MG63 (cell line): ENCODE measurements at places on chromosomes 5 and 9. TPM values are rescaled to one million over a fixed set of nuclear protein-coding genes. Genes with fewer than 3 reads are reported as not detected.

Gene TSTD2
- total RNA-seq = 12.0 and 21.6 TPM in 2 replicates

- DNase-seq = no peak
Observed at GRCh38 chr9:131053896-131054295, 42.4 kb upstream of the AIF1L start.

GRCh38 chr9:118670011-118670953 is 699.0 kb downstream of the BRINP1 start:
- DNase-seq = no peak

GRCh38 chr9:76607730-76608436 is 148.9 kb downstream of the GCNT1 start:
- no peak for DNase-seq

- DNase-seq = no peak
Observed at GRCh38 chr9:37776328-37776727, 8.5 kb downstream of the EXOSC3 start.

GRCh38 chr5:35274839-35275509 is 44.7 kb upstream of the PRLR start:
- no peak for DNase-seq

Gene PTGDS
- not detected in 2 replicates for total RNA-seq

- no peak for DNase-seq
Observed at GRCh38 chr5:130908186-130908585, 256.9 kb downstream of the HINT1 start.

GRCh38 chr9:119739476-119739875 is 370.2 kb upstream of the BRINP1 start:
- DNase-seq = no peak

GRCh38 chr5:107724642-107725041 is 53.9 kb upstream of the EFNA5 start:
- DNase-seq = no peak

DNA sequence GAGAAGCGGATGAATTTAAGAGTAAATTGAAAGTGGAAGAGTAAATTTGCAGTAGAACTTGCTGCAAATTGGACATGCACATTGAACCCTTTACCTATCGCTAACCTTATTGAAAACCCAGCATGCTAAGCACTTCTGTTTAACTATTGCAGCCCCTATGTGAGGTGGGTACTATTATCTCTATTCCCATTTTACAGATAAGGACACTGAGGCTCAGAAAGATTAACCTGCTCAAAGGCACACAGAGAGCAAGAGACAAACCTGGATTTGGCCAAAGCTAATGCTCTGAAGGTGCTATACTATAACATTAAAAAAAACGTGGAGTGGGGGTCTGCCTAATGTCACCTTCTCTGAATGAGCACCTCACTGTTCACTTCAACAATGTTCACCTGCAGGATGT is 21.0 kb downstream of the SH3RF2 start:
- DNase-seq = no peak
